T-helper 2 cell treated with Interferon-gamma antibody and Interleukin-4, amounts not matched to agents 5 μg/mL and 100 μg/mL, for 36 hours (primary cell): ENCODE measurements at places on chromosomes 5 and 9.
A peak's percentile ranks its signal among the peaks of the same experiment; 100 is the strongest.

- DNase-seq, result no peak
- H3K36me3 ChIP-seq, result no peaks in the 10 kb centered on the region
- H3K27me3 ChIP-seq, result peaks cover 4% of the 10 kb centered on the region
- peaks cover 2% of the 10 kb centered on the region for H3K4me1 ChIP-seq
Observed at GRCh38 chr5:146041180-146041789, 64.1 kb downstream of the PLAC8L1 start.

DNA sequence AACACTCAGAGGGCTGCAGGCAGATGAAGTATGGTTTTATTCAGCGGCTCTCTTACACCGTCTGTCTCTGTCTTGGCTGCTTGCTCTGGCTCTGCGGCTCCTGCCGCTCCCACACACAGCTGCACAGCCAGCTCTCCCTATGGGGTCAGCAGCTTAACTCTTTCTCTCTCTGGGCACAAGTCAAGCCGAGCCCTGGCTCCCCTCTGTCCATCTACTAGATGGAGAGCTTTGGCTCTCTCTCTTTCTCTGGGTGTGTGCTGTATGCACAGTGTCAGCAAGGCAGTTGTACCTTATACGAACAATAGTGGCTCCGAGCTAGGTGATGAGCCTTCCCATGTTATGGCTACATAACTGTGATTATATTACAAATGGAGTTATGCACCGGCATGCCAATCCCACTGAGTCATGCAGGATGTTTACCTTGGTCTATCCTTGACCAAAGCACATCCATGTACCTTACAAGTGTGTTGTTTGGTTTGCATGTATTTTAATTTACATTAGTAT is 19.3 kb upstream of the PPP2CA start:
- no peak overlapping the region for H3K4me3 ChIP-seq
- H3K27me3 ChIP-seq, result peaks cover 5% of the 10 kb centered on the region
- no peaks in the 10 kb centered on the region for H3K4me1 ChIP-seq
- H3K36me3 ChIP-seq, result no peaks in the 10 kb centered on the region
- DNase-seq, result no peak

DNA sequence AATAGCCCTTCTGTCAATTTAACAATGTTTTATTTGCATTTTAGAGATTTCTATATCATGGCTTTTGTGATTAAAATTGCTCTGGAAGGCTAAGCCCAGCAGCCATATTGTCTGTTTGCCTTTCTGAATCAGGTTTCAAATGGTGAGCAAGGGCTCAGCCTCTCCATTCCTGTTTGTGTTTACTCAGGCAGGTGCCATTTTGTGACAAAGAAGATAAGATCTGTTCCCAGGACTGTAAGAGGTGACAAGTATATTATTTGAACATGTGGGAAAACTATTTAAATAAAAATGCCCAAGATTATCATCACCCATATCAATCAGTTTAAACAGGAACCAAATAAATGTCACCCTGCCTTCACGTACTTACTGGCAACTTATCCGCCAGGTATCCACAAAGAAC is 641.3 kb upstream of the KLF4 start:
- H3K4me3 ChIP-seq, result no peak overlapping the region
- no peaks in the 10 kb centered on the region for H3K27me3 ChIP-seq
- no peaks in the 10 kb centered on the region for H3K36me3 ChIP-seq

DNA sequence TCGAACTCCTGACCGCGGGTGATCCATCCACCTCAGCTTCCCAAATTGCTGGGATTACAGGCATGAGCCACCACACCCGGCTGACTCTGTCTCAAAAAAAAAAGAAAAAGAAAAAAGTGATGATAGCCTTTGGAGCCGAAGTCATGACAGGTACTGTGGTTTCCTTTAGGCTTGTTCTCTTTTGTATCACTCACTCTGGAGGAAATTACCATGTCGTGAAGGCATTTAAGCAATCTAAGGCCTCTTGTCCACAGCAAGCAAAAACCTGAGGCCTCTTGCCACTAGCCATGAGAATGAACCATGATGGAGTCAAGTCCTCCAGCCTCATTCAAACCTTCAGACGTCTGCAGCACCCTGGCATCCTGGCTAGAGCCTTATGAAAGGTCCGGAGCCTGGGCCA is 286.1 kb downstream of the RAB3C start:
- no peaks in the 10 kb centered on the region for H3K4me1 ChIP-seq
- no peak for DNase-seq
- H3K27ac ChIP-seq, result no peak overlapping the region
- H3K4me3 ChIP-seq, result no peak overlapping the region
- H3K36me3 ChIP-seq, result no peaks in the 10 kb centered on the region

DNA sequence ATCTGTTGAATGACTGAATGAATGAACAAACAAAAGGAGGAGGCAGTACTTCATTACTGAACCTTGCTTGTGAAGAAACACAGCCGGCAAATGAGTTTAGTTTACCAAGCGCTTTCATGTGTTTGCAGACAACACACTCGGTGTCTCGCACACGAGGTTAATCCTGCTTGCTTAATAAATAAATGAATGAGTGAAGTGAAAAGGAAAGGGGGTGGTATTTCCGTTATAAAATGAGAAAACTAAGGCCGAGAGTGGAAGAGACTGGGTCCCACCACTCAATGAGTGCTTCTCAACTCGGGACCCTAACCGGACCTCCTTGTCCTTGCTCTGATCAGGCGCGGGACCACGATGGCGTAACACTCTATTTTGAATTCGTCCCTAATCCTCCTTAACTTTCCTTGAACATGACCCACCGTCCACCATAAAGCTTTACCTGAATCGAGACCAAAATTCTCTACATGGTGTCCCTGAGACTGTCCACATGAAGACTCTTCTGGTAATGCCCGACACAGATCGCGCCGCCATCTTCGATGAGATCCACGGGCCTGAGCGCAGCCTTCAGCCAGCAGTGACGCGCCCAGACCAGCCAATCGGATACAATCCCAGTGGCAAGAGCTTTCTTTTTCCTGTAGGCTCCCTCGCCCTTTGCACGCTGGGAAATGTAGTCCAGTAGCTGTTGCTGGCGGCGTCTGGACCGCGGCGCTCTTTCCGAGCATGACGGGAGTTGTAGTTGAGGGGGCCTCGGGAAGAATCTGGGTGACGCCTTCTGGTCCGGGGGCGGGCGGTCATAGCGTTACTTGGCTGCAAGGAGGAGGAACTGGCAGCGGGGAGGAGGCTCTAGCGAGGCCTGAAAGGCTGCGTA is at the start of the genes MRPL50 and ZNF189:
MRPL50 (minus strand) TSS at position 551 of the 862 bp plus-strand sequence; CDS start at position 525, 26 bp downstream.
ZNF189 (plus strand) TSS at position 784 of the 862 bp plus-strand sequence. CDS start 306 bp downstream, outside the sequence.
- H3K36me3 ChIP-seq, result peaks cover 73% of the 10 kb centered on the region
- no peaks in the 10 kb centered on the region for H3K27me3 ChIP-seq
- peak within 1 kb of the TSS; percentile 99 for H3K27ac ChIP-seq
- peak; percentile 97 for DNase-seq
- H3K4me3 ChIP-seq, result peak within 1 kb of the TSS; percentile 99

DNA sequence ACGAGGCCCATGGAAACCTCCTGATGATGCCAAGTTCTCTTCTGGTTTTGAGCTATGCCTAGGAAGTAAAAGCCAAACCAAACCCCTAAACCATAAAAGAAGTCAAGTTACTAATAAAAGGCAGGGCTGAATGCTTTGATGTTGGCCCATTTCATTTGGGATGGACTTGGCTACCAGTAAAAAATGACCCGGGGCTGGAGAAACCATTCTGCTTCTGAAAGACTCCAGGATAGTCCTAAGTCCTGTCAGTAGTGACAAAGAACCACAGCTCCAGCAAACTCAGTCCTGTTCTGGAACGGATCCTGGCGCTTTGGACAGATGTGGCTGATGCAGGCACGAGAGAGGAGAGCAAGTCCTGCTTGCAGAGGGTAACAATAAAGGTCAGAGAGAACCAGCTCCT is 68.6 kb downstream of the SH3PXD2B start:
- DNase-seq, result no peak
- no peaks in the 10 kb centered on the region for H3K36me3 ChIP-seq
- no peak overlapping the region for H3K27ac ChIP-seq
- H3K4me3 ChIP-seq, result no peak overlapping the region
- peaks cover 4% of the 10 kb centered on the region for H3K27me3 ChIP-seq

GRCh38 chr9:92948632-92949031 is 1.3 kb downstream of the FGD3 start:
- no peak for DNase-seq
- peaks cover 25% of the 10 kb centered on the region for H3K4me1 ChIP-seq
- peaks cover 4% of the 10 kb centered on the region for H3K36me3 ChIP-seq
